ENCODE measurements at places on chromosomes 5 and 9.

GRCh38 chr9:86445671-86446070 is 91.5 kb upstream of the TUT7 start:
- DNase-seq: no peak

GRCh38 chr5:109907189-109907588 is 217.5 kb downstream of the MAN2A1 start:
- no peak for DNase-seq

DNA sequence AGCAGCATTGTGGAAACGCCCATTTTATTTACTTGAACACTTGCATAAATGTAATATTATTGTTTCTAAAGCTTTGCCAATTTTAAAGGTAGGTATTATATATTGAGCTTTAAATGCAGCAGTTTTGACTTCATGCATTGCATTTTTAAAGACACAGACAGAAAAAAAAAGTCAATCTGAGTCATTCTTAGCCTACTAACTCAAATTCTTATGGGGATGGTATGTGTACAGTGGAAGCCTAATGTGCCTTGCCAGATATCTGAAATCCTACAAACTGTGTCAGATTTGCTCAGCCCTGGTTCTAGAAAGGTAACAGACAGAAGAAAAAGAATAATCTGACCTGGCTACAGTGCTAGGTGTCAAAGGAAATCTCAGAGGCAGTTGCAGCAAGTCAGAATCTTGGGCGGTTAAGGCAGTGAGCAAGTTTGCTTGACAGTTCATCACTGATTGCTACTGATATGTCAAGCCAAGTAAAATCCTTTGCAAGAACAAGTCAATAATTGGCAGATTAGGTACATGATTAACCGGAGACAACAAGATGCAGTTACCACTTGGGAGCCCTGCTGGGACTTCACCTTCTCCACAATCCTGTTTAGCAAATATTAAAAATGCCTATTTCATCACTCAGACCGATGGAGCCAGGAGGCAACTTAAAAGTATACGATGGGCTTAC is 224.8 kb upstream of the WWC1 start:
- no peak for DNase-seq

- DNase-seq: no peak
These were observed 7.7 kb upstream of the TMEFF1 start for GRCh38 chr9:100465274-100465673.

GRCh38 chr9:130208600-130209347 is 36.6 kb downstream of the NCS1 start:
- peak; percentile 22 for DNase-seq

- DNase-seq: no peak
These were observed 38.7 kb downstream of the ROPN1L start for GRCh38 chr5:10480237-10480985.

DNA sequence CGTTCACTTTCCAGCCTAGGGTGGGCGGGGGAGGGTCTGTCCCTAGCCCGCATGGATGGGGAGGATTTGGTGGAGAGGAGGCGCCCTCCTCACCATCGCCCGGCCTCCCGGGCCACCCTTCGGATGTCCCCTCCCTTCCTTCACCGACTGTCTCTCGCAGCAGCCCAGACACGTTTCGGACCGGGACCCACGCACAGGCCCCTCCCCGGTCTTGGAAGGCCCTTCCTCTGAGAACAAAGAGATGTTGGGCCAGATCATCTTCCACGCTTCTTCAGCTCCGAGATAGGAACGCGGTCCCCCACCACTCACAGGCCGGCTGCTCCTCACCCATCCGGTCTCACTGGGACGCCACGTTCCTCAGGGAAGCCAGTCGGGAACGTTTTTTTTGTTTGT is 640 bp upstream of the DPM2 start:
- DNase-seq: no peak

DNA sequence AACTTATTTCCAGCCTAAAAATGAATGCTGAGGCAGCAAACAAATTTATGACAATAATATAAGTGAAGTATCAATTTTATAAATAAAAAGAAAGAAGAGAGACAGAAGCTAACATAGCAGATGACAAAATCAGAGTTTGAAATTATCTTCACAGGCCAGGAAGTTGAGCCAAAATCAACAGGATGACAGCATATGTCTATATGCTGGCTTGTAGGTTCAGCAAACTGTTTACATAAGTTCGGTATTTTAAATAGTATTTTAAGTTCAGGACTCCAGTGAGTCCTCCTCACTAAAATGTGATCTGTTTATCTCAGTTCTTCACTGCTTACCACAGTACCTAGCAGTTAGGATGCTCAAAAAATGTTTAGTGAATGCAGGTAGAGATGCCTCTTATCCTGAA is 359.6 kb upstream of the SMC2 start:
- no peak for DNase-seq

GRCh38 chr9:88809355-88810161 is 181.7 kb upstream of the S1PR3 start:
- no peak for DNase-seq

DNA sequence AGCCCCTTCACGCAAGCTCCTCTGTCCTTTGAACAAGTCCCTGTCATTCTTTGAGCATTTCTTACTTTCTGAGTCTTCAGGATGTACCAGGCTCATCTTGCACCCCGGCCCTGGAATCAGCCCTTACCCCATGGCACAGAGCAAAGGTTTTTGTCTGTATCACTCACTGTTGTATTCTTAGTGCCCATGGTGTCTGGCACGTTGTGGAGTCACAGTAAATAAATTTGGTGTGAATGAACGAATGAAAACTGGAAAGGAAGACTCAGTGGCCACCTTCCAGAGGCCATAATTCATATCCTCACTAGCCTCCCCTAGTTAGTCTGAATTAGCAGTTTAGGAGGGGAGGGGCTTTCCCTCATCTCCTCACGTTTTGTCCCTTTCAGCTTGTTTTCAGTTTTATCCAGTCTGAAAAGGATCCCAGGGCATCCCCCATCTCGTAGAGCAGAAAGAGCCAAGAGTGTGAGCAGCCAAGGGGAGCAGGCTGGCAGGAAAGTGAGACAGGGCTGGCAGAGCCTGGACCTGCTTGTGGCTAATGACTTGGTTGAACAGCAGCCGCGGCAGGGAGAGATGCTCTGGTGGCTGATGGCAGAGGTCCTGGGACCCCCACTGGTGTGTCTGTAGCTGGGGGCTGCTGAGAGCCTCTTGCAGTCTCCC is 42.7 kb downstream of the ZNF618 start:
- no peak for DNase-seq

- no peak for DNase-seq
These were observed 78.6 kb upstream of the SLC28A3 start for GRCh38 chr9:84419031-84419602.

- DNase-seq: no peak
These were observed 582.3 kb downstream of the CAAP1 start for GRCh38 chr9:26310294-26310693.

GRCh38 chr5:93741136-93741811 is at the start of gene POU5F2:
TSS of gene POU5F2 (minus strand) at chr5:93741600. CDS start at chr5:93741563, 37 bp downstream.
- DNase-seq: no peak

GRCh38 chr5:140311011-140311467 is 8.1 kb upstream of the PFDN1 start:
- no peak for DNase-seq

DNA sequence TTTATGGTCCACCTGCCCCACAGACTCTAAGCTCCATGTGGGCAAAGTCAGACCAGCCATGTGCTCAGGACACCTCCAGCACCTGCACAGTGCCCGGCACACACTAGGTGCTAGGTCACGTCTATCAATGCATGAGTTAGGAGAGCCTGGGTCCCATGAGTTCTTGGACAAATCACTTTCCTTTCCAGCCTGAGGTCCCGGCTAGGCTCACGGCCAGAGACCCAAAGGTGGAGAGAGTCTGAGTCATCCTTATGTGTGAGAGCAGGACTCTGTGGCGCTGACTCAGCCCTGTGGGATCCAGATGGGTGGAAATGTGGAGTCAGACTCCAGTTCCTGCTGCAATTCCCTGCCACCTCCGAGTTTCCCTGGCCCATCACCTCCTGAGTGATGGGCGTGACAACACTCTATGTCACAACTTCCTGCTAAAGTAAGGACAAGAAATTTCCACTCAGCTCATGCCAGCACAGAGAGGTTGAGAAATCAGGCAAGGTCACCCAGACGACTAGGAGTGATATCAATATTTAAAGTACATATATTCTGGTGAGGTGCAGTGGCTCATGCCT is 2.5 kb upstream of the ST6GALNAC4 start:
- DNase-seq: no peak

GRCh38 chr9:117882171-117882570 is 178.0 kb downstream of the TLR4 start:
- no peak for DNase-seq

DNA sequence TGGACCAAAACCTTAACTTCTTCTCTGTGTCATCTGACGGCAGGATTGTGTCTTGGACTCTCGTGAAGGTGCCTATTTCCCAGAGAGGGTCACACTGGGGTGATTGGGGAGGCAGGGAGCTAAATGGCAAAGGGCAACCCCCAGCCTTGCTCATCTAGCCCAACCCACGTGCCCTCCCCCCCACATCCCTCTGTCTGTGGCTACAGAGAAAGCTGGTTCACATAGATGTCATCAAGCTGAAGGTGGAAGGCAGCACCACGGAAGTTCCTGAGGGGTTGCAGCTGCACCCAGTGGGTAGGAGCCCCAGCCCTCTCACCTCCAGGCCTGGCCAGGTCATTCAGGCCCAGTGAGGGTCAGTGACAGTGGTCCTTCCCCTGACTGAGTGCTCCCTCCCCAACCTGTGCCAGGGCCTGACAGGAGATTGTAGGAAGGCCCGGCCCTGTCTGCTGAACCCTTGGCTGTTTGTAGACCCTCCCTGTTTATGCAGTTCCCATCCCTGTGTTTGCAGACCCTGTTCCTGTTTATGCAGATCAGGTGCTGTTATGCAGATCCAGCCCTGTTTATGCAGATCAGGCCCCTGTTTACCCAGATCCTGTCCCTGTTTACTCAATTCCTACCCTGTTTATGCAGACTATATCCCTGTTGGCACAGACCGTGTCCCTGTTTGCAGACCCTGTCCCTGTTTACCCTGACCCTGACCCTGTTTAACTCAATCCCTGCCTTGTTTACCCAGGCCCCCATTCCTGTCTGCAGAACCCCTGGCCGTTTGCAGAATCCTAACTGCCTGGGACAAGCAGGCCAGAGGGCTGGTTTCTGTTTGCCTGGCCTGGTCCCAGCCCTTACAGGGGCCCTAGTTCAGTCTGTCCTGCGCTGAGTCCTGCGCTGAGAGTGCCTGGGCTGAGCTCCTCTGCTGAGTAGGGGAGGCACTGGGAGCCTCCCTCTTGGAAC is 10.4 kb downstream of the ENHO start:
- no peak for DNase-seq

DNA sequence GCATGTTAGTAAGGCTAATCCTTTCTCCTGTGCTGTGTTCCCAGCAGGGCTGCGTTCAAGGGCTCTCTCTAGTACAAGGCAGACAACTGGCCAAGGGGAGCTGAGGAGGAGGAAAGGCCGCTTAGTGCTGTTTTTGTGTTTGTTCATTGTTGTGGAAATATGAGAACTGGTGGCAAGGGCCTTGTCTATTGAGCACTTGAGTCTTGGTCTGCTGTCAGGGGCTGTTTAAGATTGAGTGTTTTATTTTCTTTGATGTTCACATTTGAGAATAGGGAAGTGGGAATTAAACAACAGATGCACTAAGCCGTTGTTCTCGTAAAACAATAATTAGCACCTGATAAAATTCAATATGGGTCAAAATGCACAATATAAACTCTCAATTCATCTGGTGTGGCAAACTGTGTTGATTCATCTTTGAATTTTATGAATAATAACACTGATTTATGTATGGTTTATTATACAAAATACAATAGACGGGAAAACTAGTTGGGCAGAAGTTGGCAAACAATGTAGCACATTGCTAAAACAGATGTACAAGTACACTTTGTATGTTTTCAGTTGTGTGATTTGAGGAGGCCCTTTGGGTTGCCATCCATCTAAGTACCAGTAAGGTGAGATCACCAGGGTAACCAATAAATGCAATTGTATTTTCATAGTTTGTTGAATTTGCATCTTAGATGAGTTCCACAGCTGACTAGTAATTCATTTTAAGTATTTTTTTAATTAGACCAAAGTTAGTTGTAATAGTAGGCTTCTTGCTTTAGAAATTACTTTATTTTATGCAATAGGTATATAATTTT is 97.6 kb upstream of the GRHPR start:
- no peak for DNase-seq

GRCh38 chr5:170503990-170504596 is at the start of gene KCNIP1:
TSS of gene KCNIP1 (plus strand) at chr5:170504020.
- no peak for DNase-seq

GRCh38 chr9:129359916-129360536 is 182.0 kb upstream of the IER5L start:
- DNase-seq: peak; percentile 13

DNA sequence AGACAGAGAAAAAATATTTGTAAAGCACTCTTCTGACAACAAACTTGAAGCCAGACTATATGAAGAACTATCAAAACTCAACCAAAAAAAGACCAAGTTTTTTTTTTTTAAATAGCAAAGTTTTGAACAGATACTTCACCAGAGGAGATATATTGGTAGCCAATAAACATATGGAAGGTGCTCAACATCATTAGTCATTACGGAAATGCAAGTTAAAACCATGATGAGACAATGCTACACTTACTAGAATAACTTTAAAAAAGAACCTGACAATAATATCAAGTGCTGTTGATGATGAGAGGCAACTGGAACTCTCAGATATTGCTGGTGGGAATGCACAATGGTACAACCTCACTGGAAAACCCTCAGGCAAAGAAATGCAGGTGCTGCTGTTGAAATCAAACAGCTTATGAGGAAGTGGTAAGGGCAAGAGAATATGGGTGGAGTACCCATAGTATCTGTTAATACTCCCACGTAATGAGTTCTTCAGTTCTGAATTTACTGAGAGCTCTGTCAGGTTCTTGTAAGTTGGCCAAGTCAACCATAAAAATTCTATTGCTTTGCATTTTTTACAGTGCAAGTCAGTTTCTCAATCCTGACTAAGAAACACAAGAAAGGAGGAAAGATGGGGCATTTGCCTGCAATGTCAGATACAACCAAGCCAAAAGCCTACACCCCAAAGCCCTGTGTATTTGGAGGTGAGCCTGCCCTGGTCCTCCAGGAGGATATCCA is 87.3 kb upstream of the GNAQ start:
- no peak for DNase-seq

- no peak for DNase-seq
These were observed 413.5 kb downstream of the EBF1 start for GRCh38 chr5:158686214-158686613.

DNA sequence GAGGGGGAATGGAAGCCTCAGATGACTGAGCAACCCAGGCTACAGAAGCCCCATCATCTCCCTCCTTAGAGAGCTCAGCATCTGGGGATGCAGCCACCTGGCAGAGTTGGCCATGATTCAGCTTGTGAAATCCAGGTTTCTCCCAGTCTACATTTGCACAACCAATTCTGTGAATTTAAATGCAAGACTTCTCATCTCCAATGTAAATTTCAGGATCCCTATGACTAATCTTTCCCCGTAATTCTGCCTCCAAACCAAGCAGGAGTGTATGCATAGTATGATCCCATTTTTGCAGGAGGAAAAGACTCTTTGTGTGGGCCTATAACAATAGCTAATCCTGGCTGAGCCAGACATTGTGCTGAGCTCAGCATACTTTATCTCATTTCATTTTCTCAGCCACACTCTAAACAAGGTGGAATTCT is 59.6 kb upstream of the IL17B start:
- DNase-seq: peak; percentile 43

DNA sequence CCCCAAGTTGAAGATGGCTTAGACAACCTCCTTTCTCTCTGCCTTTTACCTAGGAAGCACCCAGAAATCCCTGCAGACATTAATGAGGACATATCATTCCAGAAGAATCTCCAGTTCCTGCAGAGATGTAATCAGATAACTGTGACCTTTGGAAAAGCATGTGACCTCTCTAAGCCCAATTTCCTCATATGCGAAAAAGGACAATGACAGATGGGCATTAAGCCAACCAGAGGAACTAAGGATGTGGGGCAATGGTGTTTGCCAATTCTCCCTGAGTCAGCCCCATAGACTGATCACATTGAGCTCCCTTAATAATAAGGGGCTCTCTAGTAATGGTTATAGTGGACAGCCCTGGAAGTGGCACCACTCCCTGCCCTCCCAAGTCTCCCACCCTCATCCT is 10.1 kb upstream of the FOXI1 start:
- no peak for DNase-seq

All from NCI-H1694 treated with DMSO at 0.1 percent for 48 hours (cell line).